ENCODE measurements at places on chromosomes 16 and 17. TPM values are rescaled to one million over a fixed set of nuclear protein-coding genes. Genes with fewer than 3 reads are reported as not detected.

GRCh38 chr17:62611292-62611691 lies 16.2 kb upstream of the MRC2 start:
- DNase-seq: no peak

DNA sequence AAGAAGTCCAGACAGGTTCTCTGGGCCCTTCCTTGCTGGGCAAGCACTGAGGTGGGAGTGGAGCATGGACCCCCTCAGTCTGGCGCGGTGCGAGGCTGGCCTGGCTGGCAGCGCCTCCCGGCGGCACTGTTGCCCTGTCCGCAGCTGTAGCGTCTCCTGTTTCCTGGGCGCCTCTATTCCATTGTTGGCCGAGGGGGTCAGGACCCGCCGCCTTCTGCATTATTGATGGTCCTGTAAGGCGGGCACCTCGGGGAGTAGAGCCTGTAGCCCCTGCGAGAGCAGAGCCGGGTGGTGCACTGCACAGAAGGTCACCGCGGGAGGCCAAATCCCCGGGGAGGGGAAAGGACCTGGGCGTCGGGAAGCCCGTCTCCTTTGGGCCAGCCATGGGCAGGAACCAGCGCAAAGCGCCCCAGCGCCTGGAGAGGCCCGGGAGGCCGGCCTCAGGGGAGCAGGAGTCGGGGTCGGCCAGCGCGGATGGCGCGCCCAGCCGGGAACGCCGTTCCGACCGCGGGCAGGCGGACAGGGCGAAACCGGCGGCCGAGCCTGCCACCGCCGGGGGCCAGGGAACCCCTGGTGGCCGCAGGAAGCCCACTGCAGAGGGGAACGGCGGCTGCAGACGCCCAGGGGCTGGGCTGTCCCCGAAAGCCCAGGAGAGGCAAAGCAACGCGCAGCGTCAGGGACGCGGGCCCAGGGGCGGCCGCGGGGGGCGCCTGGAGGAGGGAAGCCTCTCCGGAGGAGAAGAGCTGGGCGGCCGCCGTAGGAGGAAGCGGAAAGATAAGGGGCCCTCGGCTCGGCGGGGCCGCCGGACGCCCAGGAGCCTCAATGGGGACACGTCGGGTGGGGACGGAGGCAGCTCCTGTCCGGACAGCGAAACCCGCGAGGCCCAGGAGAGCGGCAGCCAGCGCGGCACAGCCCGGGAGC lies at the start of gene MYO15B:
MYO15B (plus strand) TSS at position 126 of the 921 bp plus-strand sequence; CDS start at position 384, 258 bp downstream.
- DNase-seq: peak; percentile 61

DNA sequence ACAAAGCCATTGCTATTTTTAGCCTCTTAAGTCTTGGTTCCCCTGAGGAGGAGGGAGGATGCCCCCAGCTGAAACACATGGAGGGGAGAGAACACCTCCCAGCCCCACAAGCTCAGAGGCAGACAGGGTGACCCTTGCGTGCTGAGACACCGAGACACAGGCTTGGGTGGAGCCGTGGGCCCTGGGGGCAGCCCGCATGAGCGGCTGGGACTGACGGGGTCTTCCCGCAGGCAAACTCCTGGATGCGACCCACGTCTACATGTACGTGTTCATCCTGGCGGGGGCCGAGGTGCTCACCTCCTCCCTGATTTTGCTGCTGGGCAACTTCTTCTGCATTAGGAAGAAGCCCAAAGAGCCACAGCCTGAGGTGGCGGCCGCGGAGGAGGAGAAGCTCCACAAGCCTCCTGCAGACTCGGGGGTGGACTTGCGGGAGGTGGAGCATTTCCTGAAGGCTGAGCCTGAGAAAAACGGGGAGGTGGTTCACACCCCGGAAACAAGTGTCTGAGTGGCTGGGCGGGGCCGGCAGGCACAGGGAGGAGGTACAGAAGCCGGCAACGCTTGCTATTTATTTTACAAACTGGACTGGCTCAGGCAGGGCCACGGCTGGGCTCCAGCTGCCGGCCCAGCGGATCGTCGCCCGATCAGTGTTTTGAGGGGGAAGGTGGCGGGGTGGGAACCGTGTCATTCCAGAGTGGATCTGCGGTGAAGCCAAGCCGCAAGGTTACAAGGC lies 9.8 kb downstream of the SLC16A3 start:
- peak; percentile 66 for DNase-seq

- DNase-seq: no peak
Measured at GRCh38 chr16:4680673-4681470, 12.5 kb upstream of the NUDT16L1 start.

- DNase-seq: no peak
Measured at GRCh38 chr16:55059146-55059545, 128.5 kb downstream of the IRX5 start.

DNA sequence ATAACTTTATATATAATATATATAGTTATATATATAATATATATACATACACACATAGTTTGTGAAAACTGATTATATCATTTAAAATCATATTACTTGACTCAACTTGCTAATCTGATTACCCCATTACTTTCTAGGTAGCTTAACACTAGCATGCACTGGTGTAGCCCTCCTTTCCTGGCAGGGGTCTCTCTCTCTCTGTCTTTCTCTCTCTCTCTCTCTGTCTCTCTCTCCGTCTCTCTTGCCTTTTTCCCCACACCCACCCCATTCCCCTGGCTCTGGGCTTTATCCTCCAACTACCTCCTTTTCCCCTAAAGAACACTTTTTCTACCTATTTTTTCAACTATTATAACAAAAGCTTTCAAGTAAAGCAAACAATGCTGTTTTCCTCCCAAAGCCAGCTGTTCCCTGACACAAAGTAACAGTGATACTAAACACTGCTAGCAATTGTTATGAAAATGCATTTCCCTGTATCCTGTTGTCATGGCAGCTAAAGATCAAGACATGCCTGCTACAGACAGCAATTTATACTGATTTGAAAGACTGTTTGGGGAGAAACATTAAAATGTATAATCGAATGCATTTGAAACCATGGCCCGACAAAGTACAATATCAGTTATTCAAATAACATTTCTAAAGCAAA lies 89.4 kb downstream of the CHD9NB start:
- DNase-seq: no peak

- peak; percentile 61 for DNase-seq
Measured at GRCh38 chr17:81481073-81481799, 31.4 kb downstream of the ACTG1 start.

GRCh38 chr17:37239690-37240334 lies 136.0 kb upstream of the C17orf78 start:
- DNase-seq: no peak

- no peak for DNase-seq
Measured at GRCh38 chr17:42018339-42018738, 1.1 kb upstream of the DNAJC7 start.

DNA sequence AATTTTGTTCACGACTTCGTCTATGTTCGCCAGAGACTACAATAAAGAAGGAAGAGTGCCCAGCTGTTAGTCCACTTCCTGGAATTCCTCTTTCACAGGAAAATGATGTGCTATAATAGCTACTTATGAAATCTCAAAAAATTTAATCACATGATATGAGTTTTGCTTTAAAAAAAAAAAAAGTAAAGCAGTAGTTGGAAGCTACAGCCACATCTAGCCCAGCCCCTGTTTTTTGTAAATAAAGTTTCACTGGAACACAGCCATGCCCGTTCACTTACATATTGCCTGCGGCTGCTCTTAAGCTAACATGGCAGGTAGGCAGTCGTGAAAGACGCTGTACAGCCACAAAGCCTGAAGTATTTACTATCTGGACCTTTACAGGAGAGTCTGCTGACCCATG lies 15.3 kb downstream of the VPS53 start:
- no peak for DNase-seq

DNA sequence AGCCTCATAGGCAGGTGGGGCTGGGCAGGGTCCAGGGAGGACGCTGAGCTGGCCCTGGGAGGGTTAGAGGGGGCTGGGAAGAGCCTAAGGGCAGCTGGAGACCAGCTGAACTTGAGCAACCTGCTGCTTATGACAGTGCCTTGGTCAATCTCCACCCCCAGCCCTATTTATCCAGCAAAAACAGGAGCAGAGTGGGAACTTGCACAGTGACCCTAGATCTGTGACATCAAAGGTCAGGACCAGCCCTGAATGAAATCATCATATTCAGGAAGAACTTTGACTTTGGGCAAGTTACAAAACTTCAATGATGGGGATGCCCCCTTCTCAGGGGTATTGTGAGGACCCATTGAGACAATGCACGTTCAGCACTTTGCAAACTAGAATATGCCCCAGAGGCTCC lies 9.4 kb downstream of the CD300LF start:
- no peak for DNase-seq

DNA sequence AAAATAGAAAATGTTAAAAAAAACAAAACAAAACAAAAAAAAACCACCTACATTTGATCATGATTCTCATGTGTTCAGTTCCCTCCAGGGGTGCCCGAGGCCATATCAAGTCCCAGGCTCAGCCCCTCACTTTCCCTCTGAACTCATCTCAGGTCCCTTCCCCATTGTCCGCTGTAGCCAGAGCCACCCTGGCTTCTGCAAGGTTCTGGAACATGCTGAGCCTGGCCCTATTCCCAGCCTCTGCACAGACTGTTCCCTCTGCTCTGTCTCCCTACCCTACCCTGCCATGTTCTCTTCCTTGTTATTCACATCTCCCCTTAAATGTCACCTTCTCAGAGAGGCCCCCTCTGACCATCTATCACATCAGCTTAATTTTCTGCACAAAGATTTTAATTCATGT lies 46.9 kb downstream of the TK2 start:
- DNase-seq: no peak

DNA sequence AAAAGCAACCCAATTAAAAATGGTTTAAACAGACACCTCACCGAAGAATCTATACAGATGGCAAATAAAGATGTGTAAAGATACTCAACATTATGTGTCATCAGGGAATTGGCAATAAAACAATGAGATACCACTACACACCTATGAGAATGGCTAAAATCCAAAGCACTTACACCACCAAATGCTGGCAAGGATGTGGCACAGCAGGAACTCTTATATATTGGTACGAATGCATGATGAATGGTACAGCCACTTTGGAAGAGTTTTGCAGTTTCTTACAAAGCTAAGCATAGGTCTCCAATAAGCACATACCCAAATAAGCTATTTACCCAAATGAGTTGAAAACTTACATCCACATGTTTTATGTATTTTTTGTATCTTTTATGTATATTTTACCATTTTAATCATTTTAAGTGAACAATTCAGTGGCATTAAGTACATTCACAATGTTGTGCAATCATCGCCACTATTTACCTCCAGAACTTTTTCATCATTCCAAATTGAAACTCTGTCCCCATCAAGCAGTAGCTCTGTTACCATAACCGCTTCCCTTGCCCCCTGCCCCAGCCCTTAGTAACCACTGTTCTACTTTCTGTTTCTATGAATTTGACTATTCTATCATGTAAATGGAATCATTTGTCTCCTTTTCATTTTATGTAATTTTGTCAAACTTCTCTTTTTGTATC lies 6.7 kb upstream of the ALDH3A2 start:
- DNase-seq: no peak

- no peak for DNase-seq
Measured at GRCh38 chr17:63682441-63682840, 17.5 kb downstream of the LIMD2 start.

GRCh38 chr17:63362115-63362514 lies 84.0 kb downstream of the CYB561 start:
- no peak for DNase-seq

DNA sequence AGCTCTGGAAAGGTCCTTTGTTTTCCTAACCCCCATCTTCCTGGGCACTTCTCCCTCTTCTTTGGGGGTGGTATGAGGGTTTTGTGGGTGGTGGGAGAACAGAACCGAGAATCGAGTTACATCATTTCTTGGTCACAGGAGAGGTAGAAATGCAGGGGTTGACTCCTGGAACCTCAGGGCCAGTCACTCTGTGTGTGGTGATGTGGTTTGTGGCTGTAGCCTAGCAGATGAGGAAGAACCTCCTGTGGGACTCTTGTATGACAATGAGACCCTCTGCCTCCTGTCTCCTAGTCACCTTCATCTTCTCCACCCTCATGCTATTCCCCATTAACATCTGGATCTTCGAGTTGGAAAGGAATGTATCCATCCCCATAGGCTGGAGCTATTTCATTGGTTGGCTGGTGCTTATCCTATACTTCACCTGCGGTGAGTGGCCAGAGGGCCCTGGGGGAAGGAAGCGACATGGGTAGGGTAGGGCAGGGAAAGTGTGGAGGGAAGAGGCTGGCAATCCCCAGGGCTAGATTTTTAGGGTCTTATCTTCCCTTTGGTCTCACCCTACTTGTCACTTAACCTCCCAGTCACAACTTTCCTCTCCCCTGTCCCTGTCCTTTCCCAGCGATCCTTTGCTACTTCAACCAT lies 5.5 kb downstream of the ODF4 start:
- DNase-seq: no peak

DNA sequence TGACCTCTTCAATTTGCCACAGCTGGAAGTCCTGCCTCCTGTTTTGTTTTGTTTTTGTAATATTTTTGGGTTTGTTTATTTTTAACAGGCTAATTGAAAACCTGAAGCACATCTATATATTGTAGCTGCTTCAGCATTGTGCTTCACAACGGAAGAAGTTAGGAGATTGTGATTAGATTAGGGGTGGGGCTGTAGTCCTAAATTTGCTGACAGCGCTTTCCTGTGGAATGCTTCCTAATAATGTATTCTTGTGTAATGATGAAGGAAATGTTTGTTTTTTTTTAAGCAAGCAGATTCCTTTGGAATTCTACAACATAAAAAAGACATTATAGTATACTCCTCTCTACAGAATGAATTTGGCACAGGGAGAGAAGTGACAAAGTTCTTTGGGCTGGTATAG lies 70.1 kb downstream of the NLK start:
- no peak for DNase-seq

DNA sequence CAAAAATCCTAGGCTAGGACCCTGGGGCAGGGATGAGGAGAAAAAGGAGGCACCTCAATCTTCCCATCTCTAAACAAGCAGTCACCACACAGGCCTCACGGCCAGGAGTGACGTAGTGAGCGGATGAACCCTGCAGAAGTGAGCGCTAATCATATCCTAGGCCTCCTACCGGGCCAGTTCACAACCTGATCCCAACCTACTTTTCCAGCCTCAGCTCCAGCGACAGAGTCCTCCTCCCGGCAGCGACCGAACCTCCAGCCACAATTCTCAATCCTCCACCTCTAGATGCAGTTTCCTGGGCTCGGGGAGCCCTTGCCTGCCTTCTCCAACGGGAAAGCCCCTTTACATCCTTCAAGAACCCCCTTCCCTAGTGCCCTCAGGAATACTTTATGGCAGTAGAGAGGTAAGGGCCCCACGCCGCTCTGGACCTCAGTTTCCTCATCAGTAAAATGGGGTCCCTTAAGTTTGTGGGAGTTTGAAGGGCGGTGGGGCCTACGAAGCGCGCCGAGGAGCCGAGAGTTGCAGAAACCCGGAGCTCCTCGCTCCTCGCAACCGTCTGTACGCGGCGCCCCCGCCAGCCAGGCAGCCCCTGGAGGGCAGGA lies 1.4 kb downstream of the ZNF668 start:
- DNase-seq: no peak

- no peak for DNase-seq
Measured at GRCh38 chr16:83854420-83854819, 44.5 kb upstream of the MLYCD start.

Gene LGALS9
- 13.4 TPM for total RNA-seq

All from activated T-cell treated with anti-CD3 and anti-CD28 coated beads, Interleukin-2, amount 50 U/mL, for 4 hours (primary cell).